CD4-positive, alpha-beta T cell treated with Interleukin-17A for 4 hours (primary cell): ENCODE measurements at places on chromosomes 7 and 10.

DNA sequence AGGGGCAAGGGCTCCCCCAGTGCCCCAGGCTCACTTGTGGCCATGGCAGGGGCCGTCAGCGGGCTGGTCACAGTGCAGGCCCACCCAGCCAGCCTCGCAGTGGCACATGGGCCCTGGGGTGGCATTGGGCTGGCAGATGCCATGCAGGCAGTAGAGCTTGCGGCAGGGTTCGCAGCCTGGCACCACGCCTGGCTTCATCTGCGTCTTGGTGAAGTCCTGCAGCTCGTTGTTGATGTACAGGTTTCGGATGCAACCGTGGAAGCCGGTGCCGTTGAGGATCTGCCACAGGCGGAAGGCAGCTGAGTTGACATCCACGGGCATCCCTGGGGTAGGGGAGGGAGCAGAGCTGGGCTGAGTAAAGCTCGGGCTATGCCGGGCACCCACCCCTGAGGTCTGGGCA is 170.6 kb downstream of the LCOR start:
- DNase-seq, result no peak

GRCh38 chr7:132160611-132161532 is 415.4 kb downstream of the PLXNA4 start:
- no peak for DNase-seq

DNA sequence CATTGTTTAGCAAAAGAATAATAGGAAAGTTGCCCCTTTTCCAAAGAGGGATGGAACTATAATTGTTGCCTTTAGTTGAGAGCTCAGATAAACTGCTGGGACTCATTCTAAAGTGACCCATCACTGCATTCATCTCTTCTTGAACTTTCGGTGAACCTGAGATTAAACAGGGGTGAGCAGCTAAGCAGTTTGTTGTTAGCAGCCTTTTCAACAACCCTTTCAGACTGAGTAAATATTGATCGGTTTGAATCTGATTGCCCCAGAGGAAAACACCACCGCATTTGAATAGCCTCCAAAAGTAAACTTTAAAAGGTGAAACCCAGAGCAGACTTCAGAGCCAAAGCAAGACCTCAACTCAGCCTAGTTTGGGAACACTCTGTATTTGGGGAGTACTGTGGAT is 4.7 kb downstream of the HOXA1 start:
- no peak for DNase-seq

- no peak for DNase-seq
These were observed 77.3 kb upstream of the RPA3 start for GRCh38 chr7:7795630-7796121.

DNA sequence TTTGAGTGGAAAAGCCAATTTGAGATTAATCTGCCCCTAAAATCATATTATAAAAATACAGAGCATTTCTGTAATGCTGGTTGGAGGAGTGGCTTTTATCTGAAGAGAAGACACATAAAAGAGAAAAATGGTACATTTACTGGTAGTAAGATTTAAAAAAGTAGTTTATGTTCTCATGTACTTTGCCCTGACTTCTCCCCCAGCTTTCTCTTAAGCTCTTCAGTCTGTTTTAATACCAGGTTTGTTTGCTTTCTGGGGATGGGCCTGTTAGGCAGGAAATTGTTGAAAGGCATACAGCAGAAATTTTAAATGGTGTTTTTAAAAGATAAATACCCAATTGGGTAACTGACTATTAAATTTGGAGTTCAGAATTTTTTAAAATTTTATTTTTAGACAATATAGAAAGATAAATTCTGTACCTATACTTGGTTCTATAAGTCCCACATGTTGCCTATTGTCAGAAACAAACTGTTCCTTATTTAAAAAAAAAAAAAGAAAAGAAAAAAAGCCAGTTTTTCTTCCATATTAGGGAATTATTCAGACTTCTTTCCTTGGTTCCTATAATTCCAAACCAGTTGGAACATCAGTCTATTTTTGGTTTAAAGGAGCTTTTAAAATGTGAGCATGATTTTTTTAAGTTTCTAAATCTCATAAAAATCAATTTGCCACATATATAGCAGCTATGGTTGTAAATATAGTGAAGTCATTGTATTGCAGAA is 136.6 kb downstream of the ARID5B start:
- no peak for DNase-seq

DNA sequence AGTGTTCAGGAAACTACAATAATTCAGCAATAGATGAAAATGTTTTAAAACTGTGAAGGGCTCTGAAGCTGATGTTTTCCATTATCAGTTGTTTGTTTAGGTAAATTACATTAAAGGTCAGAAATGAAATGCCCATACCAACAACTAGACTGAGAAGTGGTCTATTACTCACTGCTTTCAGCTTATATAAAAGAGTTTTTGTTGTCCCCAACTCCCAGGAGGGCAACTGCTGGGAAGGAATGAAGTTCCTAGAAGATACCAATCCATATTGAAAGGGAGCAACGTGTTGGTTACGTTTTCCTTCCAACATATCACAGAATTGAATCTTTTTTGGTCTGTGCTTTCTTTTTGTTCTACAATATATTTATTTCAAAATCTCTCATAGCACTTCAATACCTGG is 330.6 kb upstream of the LRRN3 start:
- no peak for DNase-seq

DNA sequence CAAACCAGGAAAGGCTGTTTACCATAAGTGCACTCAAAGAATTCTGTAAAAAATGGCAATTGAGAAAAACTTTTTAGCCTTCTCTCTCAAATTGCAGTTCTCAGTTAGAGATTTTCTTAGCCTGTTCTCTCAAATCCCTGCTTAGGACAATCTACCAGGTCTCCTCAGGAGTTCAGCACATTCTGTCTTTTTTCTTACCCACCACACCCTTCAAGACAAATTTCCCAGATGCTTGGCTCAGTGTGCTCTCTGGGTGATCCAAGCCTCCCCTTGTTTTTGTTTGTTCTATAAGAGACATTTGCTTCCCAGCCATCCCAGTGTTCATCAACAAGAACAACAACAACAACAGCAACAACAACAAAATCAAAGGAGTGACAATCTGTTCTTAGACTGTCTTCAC is 87.3 kb downstream of the MACC1 start:
- no peak for DNase-seq

GRCh38 chr10:102612964-102613275 is 31.4 kb upstream of the TRIM8 start:
- DNase-seq, result peak; percentile 68

GRCh38 chr10:1102831-1103230 is 46.6 kb downstream of the WDR37 start:
- no peak for DNase-seq

GRCh38 chr7:78379148-78379547 is 580.6 kb downstream of the PHTF2 start:
- DNase-seq, result no peak

DNA sequence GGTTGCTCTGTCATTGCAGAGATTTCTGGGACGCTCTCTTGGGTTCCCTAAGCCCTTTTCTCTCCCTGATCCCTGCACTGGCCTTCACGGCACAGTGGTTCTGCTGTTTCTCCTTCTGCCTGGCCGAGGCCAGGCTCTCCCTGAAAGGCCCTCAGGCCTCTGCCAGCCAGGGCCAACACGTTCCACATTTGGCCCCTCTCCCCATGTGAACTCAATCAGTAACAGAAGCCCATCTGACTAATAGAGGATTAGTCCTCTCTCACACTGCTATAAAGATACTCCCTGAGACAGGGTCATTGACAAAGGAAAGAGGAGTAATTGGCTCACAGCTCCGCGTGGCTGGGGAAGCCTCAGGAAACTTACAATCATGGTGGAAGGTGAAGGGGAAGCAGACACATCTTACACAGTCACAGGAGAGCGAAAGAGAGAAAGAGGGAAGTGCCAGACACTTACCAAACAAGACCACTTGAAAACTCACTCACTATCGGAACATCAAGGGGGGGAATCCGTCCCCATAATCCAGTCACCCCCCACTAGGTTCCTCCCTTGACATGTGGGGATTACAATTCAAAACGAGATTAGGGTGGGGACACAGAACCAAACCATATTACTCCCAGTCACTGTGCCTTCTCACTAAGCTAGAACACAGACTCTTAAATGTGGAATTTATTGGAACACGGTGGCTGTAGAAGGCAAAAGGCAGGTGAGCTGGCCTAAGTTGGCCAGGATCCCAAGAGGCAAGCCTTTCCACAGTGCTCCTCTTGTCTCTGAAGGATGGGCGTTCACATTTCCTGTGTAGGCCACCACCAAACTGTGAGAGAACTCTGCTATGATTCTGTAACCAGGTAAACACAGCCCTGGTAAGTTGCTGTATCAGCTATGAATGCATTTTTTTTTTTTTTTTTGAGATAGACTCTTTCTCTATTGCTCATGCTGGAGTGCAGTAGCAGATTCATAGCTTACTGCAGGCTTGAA is 8.8 kb downstream of the FZD8 start:
- no peak for DNase-seq

DNA sequence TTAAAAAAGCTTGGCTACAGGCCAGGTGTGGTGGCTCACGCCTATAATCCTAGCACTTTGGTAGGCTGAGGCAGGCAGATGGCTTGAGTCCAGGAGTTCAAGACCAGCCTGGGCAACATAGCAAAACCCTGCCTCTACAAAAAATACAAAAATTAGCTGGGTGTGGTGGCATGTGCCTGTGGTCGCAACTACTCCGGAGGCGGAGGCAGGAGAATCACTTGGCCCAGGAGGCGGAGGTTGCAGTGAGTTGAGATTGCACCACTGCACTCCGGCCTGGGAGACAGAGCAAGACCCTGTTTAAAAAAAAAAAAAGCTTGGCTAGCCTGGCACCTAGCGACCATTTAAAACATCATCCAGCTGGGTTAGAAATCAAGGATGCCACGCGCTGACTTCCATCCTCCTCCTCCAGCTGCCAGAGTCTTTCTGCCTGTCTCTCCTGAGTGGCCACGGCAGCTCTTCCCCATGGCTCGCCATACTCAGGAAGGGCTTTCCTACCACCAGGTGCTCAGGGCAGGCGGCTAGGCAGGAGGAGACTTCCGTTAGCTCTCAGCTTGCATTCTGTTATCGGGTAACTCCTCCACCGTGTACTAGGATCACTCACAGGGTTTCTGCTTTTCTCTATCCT is 45.0 kb downstream of the DENND2A start:
- no peak for DNase-seq

DNA sequence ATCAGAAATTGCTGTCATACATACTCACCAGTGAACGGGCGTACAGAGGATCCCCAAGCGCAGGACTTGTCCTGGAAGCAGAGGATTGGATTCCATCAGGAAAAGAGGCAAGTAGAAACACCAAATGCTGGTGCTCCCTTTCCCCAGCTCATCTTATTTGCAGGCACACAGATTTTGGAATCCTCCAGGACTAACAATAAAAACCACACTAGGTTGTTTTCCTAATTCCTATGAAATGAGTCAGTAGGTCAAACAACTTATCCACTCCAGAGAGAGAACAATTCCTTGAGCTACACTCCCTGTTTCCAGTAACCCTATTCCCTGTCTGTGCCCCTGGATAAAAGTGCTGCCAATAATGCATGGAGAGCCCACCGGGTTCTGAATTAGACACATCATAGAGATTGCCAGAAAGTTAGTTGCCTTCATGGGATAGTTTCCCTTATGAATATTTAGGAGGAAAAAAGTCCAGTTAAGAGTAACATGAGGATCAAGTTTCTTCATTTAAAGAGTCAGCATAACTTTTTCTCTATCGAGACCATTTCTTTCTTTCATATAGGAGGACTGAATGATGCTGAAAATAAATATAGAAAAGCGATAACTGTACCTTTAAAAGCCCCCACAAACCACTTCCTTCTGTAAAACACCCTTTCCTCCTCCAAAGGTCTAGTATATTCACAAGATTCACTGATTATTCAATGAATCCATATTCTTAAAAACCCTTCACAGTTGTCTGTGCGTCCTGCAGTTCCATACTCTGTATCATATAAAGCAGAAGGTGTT is 178.3 kb upstream of the KLF14 start:
- DNase-seq, result no peak

DNA sequence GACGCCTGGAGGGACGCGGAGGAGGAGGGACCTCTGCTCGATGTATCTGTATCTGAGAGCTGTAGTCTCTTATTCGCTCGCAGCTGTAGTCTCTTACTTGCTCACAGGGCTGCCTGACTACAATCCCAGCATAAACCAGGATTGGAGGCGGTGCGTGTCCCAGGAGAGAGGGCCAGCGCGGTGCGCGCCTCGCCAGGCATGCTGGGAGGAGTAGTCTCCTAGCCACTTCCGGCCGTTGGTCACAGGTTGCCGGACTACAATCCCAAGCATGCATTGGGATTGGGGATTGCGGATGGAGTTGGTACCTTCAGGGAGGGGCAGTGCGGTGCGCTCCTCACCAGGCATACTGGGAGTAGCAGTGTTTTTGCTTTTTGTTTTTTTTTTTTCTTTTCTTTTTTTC is 421.7 kb upstream of the NUPR2 start:
- DNase-seq, result no peak

GRCh38 chr7:130970196-130970595 is 236.2 kb upstream of the KLF14 start:
- DNase-seq, result no peak

GRCh38 chr10:71627956-71628355 is 91.6 kb downstream of the C10orf105 start:
- no peak for DNase-seq

DNA sequence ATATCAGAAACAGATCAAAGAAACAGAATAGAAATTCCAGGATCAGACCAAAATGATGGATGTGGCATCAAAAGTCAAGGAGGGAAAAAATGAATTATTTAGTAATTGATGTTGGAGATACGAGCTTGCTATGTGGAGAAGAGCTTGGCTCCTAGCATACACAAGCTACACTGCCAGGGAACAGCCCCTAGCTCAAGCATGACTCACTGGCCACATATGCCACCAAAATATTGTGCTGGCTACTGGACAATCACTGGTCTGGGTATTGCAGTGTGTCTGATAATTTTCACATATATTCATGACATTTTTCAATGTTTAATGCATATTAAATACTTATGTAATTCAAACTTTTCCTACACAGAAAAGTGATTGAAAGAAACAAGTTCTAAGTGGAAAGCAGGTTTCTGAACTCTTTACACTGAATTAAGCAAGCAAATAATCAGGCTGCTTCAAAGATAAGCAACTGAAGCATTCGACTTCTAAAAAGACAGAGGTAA is 59.3 kb downstream of the OAT start:
- no peak for DNase-seq

DNA sequence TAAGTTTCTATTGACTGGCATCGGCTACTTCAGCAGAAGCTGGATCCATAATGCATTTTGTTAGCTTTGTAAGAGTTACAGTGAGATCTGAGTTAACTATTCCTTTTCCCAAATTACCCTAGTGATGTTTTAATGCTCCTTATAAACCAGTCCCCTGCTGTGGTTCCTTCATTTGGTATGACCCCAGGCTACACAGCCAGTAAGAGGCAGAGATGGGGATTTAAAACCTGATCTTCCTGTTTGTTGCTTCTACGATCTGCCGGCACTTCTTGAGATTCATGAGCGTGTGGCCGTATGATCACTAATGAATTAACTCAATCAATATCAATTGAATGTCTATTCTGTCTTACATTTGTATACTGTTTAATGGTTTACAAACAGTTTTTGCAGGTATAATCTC is 86.1 kb downstream of the CACNB2 start:
- DNase-seq, result no peak

DNA sequence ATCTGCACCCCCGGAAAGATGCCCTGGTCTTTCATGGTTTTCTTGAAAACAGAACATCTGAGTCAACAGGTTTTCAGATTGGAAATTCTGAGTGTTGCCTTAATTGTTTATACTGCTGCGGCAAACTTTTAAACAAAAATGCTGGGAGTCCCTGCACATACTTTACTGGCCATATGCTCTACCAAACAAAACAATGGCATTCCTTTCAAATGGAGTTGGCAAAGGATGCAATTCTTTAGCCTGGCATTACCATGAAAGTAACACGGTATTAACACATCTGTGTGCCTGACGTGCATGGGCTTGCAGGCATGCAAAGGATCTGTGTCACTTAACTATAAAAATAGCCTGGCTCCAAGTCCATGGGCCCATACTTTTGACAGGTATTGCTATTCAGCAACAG is 4.2 kb downstream of the INHBA start:
- DNase-seq, result no peak
